ENCODE measurements at places on chromosomes 7 and 10.

DNA sequence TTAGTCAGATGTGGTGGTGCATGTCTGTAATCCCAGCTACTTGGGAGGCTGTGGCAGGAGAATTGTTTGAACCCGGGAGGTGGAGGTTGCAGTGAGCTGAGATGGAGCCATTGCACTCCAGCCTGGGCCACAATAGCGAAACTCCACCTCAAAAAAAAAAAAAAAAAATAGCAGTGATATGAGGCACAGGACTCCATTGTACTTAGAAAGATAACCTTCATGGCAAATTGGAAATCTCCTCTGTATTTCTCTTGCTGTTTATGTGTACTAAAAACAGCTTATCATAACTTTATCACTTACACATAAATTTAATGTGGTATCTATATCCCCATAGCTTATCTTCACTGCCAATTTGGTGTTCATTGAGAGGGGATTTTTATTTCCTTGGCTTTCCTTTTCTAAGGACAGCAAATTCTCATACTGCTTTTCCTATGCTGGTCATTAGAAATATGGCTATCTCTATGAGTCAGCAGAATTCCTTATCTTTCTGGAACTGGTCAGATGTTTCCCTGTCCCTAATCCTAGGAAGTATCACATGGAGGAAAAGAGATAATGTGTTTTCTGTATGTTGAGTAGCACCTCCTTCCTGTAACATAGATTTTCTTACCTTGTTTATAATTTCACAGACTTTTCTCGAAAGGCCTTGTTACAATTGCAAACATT, 40.6 kb upstream of the ZEB1 start:
- no peaks in the 10 kb centered on the region for H3K27me3 ChIP-seq
- no peaks in the 10 kb centered on the region for H3K4me1 ChIP-seq
- H3K4me3 ChIP-seq, result no peak overlapping the region
- no peak for DNase-seq

DNA sequence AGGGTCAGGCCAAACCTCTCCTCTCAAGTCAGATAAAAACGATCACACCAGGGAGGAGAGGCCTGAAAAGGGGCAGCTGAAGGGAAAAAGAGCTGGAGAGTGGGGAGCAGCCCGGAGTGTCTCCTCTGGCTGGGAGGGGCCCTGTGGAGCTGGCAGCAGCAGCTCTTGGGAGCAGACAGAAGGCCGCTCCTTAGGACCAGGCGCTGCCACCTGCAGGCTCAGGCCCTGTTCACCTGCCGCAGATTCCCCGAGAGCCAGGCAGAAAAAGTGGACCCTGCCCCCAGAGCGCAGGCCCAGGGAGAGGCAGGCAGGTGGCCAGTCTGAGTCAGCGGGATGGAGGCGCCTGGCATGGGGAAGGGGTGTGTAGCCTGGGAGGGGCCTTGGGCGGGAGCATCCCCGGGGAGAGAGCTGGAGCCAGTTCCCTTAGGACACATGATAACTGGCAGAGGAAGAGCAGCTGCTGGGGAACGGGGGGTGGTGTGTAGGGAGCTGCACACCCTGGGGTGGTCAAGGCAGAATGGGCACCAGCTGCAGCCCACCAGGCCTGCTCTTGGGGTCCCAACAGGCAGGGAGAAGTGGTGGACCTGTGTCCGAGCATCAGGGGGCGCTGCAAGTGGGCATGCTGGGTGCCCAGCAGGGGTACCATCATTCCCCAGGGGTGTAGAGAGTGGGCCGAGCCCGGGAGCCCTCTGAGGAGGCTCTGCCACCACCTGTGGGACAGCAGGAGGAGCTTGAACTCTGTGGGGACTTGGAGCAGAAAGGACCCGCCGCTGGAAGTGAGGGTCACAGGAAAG, 177.2 kb upstream of the RHEB start:
- H3K27me3 ChIP-seq, result no peaks in the 10 kb centered on the region
- DNase-seq, result no peak
- peak overlapping the region; percentile 32 for H3K27ac ChIP-seq

DNA sequence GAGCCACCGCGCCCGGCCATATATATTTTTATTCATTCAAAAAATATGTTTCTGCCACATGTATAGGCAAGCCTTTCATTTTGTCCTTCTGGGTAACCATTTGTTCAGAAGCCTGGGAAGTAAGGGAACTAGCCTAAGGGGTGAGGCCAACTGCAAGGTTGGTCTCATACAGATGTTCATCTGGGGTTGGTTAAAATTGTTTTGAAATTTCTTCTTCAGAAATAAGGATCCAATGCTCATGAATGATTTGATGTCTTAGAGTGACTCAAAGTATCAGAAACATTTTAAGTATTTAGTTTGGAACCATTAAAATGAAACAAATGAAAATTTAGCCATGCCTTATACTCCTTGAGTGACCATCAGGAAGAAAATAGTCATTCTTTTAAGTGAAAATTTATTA, 397.2 kb downstream of the SUGCT start:
- H3K4me1 ChIP-seq, result no peaks in the 10 kb centered on the region
- H3K36me3 ChIP-seq, result no peaks in the 10 kb centered on the region
- no peak overlapping the region for H3K27ac ChIP-seq
- DNase-seq, result no peak
- H3K4me3 ChIP-seq, result no peak overlapping the region

- peaks cover 3% of the 10 kb centered on the region for H3K4me1 ChIP-seq
- H3K27me3 ChIP-seq, result no peaks in the 10 kb centered on the region
- H3K36me3 ChIP-seq, result no peaks in the 10 kb centered on the region
- H3K4me3 ChIP-seq, result no peak overlapping the region
These were observed 13.6 kb downstream of the CCSER2 start for GRCh38 chr10:84341983-84342382.

- H3K36me3 ChIP-seq, result no peaks in the 10 kb centered on the region
- DNase-seq, result no peak
- no peaks in the 10 kb centered on the region for H3K4me1 ChIP-seq
- H3K4me3 ChIP-seq, result no peak overlapping the region
These were observed 57.5 kb downstream of the FANK1 start for GRCh38 chr10:125953778-125954385.

- no peaks in the 10 kb centered on the region for H3K36me3 ChIP-seq
- peaks cover 46% of the 10 kb centered on the region for H3K27me3 ChIP-seq
- H3K27ac ChIP-seq, result peak overlapping the region; percentile 7
- H3K4me3 ChIP-seq, result peak overlapping the region; percentile 56
- peaks cover 34% of the 10 kb centered on the region for H3K4me1 ChIP-seq
These were observed 117.4 kb downstream of the VIPR2 start for GRCh38 chr7:159027056-159027788.

DNA sequence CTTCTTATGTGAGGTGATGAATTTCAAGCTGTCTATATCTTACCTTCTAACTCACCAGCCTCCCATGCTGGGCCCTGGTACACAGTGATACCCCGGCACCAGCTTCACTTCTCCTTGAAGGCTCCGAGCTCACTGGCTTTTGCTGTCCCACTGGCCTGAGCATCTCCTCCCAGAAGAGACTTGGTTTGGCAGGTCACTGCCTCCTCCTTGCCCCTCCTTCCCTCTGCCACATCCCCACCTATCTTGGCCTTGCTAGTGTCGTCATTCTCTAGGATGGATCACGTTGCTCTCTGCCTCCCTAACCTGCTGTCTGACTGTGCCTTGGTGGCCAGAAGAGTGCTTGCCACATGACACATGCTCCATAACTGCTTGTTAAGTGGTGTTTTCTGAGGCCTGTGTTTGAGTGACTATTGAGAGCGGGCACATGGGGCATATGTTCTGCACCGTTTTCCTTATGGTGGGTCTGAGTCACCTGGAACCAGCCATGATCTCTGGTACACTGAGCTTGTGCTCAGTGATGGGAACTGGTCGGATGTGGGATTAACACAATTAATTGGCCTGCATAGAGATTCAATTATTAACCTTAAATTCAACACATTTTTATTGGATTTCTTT, 86.5 kb downstream of the TMEM178B start:
- DNase-seq, result no peak
- H3K36me3 ChIP-seq, result no peaks in the 10 kb centered on the region
- H3K27me3 ChIP-seq, result no peaks in the 10 kb centered on the region

Measured in esophagus squamous epithelium (tissue), 5 donors.